GM12891 (cell line): ENCODE measurements at places on chromosomes 5 and 9.
A peak's percentile ranks its signal among the peaks of the same experiment; 100 is the strongest.

- no peak for DNase-seq
Measured at GRCh38 chr9:20384642-20385041, 237.7 kb downstream of the MLLT3 start.

DNA sequence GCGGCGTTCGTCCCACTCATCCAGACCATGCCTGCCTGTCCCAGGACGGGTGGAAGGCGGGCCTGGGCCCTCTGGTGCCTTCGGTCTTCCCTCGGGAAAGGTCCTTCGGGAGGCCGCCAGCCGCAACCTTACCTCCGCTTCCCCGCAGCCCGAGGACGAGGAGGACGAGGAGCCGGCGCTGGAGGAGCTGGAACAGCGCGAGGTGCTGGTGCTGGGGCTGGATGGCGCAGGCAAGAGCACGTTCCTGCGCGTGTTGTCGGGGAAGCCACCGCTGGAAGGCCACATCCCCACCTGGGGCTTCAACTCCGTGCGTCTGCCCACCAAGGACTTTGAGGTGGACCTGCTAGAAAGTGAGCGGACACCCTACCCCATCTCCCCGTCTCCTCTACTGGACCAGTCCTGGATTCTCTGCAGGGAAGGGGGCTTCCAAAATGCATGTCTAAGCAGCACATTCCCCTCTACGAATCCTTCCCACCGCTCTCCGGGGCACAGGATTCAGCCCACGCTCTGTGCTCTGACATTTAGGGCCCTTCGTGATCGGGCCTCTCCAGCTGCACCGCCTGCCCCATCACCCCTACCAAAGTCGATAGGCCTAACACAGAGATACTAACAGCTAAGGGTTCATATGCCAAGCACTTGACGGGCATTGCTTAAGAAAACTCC is 1.1 kb downstream of the ARL10 start:
- no peak for DNase-seq

GRCh38 chr9:27471366-27471765 is 52.7 kb upstream of the IFNK start:
- DNase-seq = no peak

GRCh38 chr5:164346785-164347630 is 841.6 kb downstream of the MAT2B start:
- no peak for DNase-seq

GRCh38 chr5:56514245-56514644 is 281.1 kb upstream of the ANKRD55 start:
- no peak for DNase-seq

- no peak for DNase-seq
Measured at GRCh38 chr5:169410996-169411783, 110.3 kb upstream of the SLIT3 start.

GRCh38 chr9:119986713-119987112 is 593.3 kb downstream of the CDK5RAP2 start:
- DNase-seq = no peak

DNA sequence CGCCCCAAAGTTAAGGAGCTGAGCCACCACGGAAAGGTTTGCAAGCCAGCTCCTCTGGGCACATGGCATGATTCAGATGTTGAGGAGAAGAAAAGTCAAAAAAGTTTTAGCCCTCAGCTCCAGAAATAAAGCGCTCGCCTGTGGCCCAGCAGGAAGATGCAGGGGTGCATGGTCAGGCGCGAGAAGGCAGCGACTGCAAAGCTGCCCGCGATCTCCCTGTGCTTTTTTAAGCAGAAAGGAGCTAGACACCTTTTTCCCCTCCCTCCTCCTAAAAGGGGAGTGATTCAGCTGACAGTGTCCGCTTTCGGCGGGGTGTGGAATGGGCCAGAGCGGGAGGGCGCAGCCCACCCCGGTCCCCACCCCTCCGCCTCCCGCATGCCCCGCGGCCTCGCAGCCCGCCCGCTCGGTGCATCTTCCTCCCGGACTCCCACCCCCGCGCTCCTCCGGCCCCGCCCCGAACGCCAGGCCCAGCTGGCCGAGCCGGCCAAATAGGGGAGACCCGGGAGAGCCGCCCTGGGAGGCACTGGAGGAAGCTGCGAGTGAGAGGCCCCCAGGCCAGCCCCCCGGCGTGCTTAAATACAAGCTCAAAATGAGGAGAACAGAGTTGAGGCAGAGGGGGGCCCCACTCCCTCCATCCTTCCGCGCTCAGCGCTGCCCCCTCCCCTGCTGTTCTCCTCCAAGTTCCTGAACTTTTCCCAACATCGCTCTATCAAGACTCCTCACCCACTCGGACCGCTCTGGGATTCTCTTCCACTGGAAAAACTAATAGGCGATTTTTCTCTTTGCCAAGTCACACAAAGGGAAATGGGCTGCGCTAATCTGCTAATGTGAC is at the start of gene ADAMTS12:
ADAMTS12 (minus strand) TSS at position 203 of the 832 bp plus-strand sequence; CDS start at position 69, 134 bp downstream.
- DNase-seq = peak; percentile 39
